ENCODE measurements at places on chromosomes 12 and 14.

GRCh38 chr12:97877404-97877803 lies 414.8 kb downstream of the RMST start:
- no peak for DNase-seq

DNA sequence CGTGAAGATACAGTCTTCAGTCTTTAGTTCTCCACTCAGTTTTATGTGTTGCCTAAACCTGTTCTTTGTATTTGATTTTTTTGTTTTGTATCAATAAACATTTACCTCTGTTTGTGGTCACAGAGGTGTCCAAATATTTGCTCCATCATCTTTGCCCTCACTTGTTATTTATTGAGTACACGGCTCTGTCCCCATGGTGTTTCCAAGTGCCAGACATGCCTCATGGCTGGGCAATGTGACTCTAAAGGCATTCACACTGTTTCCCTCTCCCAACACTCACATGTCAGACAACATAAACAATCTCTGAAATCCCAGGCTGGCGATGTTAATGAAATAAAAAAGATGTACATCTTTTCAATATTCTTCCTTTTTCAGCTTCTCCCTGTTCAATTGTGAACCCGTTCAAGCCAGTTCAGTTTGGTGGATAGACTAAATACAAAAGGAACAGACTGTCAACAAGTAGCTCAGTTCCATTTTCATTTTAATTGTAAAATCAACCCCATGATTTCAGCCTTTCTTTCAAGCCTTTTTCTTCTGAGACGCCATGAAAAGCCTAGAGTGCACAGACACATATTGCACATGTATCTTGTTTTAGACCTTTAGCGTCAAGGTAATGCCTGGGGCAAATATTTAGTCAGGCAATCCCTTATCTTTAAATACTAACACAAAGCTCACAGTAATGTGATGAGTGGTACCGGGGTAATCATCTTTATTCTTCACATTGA lies 680.7 kb downstream of the GALC start:
- no peak for DNase-seq

DNA sequence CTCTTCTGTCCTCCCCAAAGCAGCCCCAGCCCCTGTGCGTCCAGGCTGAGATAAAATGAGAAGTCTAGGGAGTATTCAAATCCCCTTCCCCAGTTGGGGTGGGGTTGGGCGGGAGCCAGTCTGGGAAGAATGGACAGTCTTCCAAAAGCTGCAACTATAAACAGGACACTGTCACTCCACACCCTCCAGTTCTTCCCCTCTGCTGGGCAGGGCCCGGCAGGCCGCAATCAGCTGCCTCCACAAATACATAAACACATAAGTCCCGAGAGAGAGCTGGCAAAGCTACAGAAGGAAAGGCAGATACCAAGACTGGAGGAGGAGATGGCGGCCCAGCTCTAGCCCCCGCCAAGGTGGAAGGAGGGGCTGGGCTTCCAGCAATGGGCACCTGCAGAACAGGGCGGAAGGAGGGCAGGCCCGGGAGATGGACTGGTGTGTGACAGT lies 12.7 kb downstream of the LTBP2 start:
- DNase-seq = no peak

- DNase-seq = no peak
These were observed 18.4 kb upstream of the FOS start for GRCh38 chr14:75260025-75260763.

DNA sequence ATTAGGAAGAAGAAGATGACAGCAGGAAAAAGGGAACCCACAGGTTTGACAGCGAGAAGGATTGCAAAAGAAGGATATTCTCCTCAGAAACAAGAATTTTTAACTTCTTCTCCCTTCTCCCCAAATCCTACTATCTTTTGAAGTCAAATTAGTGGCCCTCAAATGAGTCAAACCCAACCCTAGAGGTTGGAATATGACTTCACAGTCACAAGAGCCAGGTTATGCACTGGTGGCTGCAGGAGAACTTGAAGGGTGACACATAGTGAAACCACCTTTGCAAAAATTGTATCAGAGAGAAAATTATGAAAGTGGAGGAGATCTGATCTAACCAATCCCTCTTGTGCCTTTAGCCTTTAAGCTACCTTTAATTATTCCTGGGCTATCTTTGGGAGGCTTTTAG lies 386.2 kb upstream of the CCDC196 start:
- no peak for DNase-seq

DNA sequence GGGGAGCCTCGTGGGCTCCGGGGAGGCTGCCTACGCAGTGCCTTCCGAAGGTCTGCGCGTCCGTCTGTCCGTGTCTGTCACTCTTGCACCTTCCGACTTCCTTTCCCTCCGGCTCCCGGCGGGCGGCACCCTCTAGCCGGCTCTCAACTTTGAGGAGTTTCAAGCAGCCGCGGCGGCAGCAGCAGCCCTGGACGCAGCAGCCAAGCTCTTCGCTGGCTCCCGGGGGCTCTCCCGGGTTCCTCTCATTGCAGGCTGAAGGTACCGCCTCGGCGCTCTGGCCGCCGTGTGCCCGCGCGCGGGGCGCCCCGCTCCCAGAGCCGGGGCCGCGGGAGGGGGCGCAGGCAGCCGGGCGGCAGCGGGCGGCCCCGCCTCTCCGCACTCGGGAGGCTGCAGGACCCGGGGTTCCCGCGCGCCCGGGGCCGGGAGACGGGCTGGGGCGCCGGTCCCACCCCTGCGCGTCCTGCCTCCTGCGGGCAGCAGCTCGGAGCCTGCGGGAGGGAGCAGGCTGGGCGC lies at the start of the genes AMIGO2 and PCED1B:
TSS of gene AMIGO2 (minus strand) at position 492 of the 513 bp plus-strand sequence. CDS start 957 bp downstream, outside the sequence.
TSS of gene PCED1B (plus strand) at position 154 of the 513 bp plus-strand sequence. CDS start 155,443 bp downstream, outside the sequence.
- DNase-seq = peak; percentile 28

GRCh38 chr14:24595073-24595808 lies 14.2 kb downstream of the GZMH start:
- no peak for DNase-seq

DNA sequence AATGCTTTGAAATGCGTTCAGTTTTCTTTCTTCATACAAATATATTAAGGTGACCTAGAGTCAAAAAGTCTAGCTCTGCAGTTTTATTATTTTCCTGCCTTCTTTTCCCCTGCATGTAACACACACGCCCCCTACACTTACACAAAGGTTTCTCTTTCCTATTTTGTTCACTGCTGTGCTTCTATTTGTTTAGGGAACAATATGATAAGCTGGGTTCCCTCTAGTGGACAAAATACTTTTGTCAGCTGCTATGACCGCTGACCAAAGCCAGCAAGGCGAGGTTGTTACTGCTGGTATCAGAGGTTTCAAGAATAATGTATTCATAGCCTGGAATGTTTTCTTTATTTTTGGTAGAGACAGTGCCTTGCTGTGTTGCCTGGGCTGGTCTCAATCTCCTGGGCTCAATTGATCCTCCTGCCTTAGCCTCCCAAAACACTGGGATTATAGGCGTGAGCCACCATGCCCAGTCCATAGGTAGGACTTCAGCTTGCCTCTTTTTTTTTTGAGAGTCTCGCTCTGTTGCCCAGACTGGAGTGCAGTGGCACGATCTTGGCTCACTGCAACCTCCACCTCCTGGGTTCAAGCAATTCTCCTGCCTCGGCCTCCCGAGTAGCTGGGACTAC lies 33.4 kb downstream of the FNTB start:
- no peak for DNase-seq

GRCh38 chr14:53626761-53627160 lies 329.9 kb downstream of the BMP4 start:
- DNase-seq = no peak

GRCh38 chr14:58626431-58626831 lies 11.3 kb upstream of the DACT1 start:
- DNase-seq = no peak

- DNase-seq = no peak
These were observed 11.9 kb upstream of the CIPC start for GRCh38 chr14:77086017-77086727.

GRCh38 chr14:65926935-65927700 lies 514.6 kb downstream of the FUT8 start:
- DNase-seq = no peak

- DNase-seq = peak; percentile 44
These were observed 4.6 kb downstream of the CCDC197 start for GRCh38 chr14:94001501-94002396.

DNA sequence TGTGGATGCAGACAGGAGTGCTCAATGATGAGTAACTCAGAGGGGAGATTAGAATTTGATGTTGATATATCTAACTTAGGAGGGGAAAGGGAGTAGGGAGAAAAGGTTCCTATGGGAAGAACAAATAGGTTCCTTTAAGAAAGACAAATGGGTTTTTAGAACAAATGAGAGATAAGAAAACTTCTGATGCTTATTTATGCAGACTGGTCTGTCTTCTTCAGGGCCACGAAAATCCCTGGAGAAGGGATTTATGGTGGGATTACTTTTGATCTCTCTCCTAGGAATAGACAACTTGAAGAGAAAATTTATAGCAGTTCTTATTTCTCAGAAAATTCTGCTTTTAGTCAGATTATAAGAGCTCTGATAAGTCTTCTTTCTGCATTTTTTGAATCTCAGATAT lies 99.0 kb upstream of the DDHD1 start:
- no peak for DNase-seq

- DNase-seq = no peak
These were observed 39.3 kb downstream of the NINJ2 start for GRCh38 chr12:623865-624372.

- DNase-seq = no peak
These were observed 8.7 kb downstream of the BEGAIN start for GRCh38 chr14:100578552-100578951.

- no peak for DNase-seq
These were observed 92.9 kb upstream of the IGF1 start for GRCh38 chr12:102573237-102573636.

GRCh38 chr14:88983755-88984154 lies 159.3 kb downstream of the TTC8 start:
- DNase-seq = no peak

DNA sequence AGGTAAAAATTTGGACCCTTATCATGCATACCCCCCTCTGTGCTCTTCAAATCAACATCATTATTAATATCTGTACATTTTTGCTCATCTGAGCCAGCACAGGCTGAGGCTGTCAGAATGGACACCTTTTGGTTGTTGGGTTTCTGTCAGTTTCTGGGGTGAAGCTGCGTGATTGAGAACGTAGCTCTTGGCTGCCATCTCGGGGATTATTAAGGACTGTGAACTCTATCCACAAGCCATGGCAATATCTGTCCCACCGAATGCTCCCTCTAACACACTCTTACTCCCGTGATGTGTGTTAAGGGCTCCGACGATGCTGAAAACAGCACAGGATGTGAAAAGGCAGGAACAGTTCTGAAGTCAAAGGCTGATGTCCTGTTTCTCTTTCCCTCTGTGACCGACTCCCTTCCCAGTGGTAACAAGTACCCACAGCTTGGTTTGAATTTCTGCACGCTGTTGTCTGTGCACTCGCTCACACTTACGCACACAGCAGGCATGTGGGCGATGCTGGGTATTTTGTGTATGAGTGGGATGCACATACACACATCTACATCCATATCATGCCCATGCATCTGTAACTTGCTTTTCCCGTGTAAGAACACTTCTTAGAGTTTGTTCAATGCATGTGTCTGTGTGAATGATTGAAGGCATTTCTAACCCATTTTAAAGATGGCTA lies 405.6 kb downstream of the TMEM121 start:
- no peak for DNase-seq

- DNase-seq = no peak
These were observed 198.7 kb upstream of the EEA1 start for GRCh38 chr12:93127582-93128331.

DNA sequence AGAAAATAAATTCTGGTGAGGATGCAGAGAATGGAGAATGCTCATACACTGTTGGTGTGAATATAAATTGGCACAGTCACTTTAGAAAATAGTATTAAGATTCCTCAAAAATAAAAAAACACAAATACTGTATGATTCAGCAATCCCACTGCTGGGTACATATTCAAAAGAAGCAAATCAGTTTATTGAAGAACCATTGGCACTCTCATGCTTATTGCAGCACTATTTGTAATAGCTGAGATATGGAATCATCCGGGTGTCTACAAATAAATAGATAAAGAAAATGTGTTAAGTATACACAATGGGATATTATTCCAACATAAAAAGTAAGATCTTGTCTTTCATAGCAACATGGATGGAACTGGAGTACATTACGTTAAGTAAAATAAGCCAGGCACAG lies 579.4 kb upstream of the SEL1L start:
- DNase-seq = no peak

DNA sequence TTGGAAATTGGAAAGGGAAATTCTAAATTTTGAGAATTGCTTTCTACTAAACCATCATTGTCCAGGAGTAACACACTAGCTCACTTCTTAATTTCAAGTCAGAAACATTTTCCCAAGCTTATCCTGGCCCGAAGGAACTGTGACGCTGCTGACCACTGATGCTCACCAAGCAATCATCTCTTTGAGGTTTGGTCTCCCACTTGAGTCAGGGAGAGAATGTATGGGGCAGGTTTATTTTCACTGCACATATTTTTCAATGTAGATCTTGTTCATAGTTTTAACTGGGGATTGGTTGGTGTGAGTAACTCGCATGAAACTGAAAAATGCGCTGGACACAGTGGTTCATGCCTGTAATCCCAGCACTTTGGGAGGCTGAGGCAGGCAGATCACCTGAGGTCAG lies 12.9 kb upstream of the RNASE10 start:
- no peak for DNase-seq

DNA sequence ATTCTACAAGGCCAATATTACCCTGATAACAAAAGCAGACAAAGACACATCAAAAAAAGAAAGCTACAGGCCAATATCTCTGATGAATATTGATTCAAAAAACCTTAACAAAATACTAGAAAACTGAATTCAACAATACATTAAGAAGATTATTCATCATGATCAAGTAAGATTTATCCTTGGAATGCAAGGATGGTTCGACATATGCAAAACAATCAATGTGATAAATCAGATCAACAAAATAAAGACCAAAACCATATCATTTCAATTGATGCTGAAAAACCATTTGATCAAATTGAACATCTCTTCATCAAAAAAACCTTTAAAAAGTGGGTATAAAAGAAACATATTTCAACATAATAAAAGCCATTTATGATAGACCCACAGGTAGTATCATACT lies 117.3 kb downstream of the CPNE8 start:
- DNase-seq = no peak

- no peak for DNase-seq
These were observed 1.1 kb downstream of the PPFIBP1 start for GRCh38 chr12:27524839-27525753.

DNA sequence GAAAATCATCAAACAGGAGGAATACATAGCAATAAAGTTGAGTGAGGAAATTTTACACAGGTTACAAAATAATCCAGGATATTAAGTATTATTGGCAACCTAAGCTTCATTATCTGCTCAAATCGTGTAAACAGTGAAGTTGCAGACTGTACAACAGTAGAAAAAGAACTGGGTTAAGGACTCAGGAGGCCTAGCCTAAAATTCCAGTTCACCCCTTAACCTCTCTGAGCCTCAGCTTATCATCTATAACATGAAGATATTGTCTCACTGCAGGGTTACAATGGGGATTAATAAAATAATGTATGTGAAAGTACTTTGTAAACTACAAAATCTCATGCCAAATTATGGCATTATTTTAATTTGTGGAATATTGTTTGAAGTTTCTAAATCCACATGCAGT lies 26.0 kb downstream of the DDHD1 start:
- DNase-seq = no peak

- no peak for DNase-seq
These were observed 366.5 kb downstream of the LRFN5 start for GRCh38 chr14:41973178-41973577.

All from stimulated activated CD4-positive, alpha-beta T cell treated with anti-CD3 and anti-CD28 coated beads, TNF-alpha, amount 100 ng/mL, for 24 hours (primary cell).